Tongue (tissue), 3 donors: ENCODE measurements at places on chromosomes 5 and 9. TPM values are rescaled to one million over a fixed set of nuclear protein-coding genes. Genes with fewer than 3 reads are reported as not detected.

DNA sequence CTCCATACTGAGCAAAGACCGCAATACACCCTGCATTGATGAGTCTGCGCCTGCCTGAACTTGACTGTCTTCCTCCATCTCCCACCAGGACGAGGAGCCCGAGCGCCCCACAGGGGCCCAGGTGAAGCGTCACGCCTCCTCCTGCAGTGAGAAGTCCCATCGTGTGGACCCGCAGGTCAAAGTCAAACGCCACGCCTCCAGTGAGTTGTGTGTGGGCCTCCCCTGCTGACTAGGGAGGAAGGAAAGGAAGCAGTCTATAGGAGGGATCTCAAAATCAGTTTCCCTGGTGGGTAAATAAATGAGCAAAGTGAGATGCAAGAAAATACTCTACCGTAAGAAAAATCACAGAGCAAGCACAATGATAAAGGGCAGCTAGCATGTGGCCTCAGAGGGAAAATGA, 22.8 kb upstream of the GRPEL2 start:
- no peak for DNase-seq

DNA sequence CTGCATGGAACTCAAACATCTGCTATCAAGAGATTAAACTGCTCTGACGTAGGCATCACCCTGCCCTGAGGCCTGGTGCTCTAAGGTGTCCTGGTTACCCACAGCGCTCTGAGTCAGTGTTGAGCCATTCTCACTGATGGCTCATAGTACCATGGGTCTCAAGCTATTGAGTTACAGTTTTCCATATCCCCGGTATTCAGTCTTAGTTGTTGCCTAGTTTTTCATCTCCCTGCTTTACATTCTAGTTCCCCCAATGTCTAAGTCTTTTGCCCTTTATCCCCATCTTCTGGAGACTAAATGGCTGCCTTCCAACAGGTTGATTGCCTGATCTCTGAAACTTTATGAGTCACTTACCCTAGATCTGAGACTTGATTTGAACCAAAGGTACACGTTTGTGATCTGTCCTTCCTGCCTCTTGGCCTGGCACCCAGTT, 161.2 kb upstream of the PTGER4 start:
- no peak for DNase-seq

- peak; percentile 80 for DNase-seq
These were observed 36.5 kb downstream of the PALM2AKAP2 start for GRCh38 chr9:109816490-109816889.

DNA sequence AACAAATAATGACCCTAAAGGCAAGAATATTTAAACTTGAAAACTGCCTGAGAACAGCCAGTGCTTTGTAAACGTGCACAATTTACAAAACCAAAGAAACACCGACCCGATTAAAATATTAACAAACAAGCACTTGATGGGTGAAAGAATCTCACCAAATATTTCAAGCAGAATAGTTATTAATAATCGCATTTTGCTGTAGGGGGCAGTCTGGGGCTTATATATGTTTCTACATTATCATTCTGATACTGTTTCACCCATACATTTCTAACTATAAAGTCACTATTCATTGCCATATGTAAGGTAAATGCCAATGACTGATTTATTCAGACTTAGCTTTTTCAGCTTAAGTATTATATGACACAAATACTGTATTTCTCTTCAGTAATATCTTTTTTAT, 37.7 kb downstream of the UBAP2 start:
- peak; percentile 32 for DNase-seq

DNA sequence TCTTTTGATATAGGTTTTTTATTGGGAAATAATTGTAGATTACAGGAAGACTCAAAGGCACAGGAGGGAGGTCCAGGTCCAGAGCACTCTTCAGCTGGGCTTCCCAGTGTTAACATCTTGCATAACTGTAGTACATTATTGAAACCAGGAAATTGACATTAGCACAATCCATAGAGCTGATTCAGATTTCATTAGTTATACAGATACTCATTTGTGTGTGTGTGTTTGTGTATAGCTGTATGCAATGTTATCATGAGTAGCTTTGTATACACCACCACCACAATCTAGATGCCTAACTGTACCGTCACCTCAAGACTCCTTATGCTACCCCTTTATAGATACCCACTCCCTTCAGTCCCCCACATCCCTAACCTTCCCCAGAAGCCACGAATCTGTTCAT, 47.9 kb downstream of the SLC36A1 start:
- DNase-seq = no peak

DNA sequence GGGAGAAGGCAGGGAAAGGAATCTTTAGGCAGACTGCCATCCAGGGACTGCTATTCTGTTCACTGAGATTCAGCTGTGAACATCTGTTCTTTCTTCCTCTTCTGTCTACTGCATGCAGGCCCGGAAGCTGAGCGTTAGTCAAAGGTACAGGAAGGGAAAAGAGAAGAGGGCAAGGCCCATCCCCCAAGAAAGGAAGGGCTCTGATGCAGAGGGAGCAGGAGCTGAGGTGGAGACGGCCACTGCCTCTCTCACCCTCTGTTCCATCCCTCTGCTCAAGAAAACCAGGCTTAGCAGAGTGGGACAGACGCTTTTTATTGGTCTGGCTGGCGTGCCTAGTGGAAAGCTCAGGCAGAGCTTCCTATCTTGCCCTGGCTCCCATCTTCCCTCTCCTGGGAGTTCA, 57.6 kb downstream of the PFDN1 start:
- no peak for DNase-seq

DNA sequence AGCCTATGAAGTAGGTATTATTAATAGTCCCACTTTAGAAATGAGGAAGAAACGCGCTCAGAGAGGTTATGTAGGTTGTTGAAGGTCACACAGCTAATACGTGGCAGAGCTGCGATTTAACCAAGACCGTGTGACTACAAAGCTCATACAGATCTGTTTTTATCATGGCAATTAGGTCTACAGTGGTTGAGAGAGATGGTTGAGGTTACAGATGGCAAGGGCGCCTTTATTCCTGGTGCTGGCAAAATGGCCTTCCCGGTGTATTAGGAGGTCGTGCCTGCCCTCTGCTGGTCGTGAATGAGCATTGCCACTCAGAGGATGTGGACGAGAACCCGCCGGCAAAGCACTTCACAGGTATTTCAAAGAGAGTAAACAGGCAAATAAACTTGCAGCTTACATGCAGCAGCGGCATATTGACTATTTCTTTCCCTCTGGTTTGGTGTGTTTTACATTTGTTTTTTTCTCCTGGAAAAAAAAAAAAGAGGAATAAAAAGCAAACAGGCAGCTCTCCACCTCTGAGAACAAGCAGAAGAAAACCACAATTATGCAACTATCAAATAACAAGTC, 65.3 kb upstream of the EGFLAM start:
- peak; percentile 87 for DNase-seq

GRCh38 chr5:20972419-20972925, 984.5 kb upstream of the CDH18 start:
- DNase-seq = peak; percentile 82

GRCh38 chr5:150561571-150562275, 53.8 kb downstream of the NDST1 start:
- DNase-seq = no peak

GRCh38 chr9:27726244-27727081, 153.2 kb upstream of the C9orf72 start:
- peak; percentile 92 for DNase-seq

DNA sequence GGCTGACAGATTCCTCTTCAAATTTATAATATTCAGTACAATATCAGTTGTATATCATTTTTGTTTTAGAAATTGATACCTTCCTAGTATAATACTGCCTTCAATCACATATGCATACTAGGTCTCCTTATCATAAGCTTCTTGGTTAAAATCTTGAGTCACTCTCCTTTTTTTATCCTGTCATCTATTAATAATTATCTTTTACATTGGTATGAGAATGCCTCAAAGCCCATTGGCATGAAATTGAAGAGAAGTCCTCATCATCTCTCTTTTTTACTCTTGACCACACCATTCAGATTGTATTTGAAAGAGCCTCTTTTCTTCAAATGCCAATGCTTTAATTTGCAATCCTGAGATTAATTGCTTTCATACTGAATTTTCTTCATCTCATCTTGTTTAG, 810.3 kb downstream of the BRINP1 start:
- DNase-seq = no peak

GRCh38 chr5:39213447-39214207, 5.7 kb downstream of the FYB1 start:
- DNase-seq = no peak

GRCh38 chr9:38406476-38407186, 14.1 kb downstream of the ALDH1B1 start:
- DNase-seq = no peak

DNA sequence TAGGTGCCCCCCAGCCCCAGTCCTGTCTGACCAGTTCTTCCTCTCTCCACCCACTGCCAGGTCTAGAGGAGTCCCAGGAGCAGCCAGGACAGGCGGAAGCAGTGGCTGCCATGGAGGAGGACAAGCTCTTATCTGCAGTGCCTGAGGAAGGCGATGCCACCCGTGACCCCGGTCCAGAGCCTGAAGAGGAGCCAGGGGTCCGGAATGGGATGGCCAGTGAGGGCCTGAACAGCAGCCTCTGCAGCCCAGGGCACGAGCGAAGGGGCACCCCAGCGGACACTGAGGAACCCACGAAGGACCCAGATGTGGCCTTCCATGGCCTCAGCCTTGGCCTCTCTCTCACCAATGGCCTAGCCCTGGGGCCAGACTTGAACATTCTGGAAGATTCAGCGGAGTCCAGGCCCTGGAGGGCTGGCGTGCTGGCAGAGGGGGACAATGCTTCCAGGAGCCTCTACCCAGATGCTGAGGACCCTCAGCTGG, 13.8 kb downstream of the PSD2 start:
- no peak for DNase-seq

- no peak for DNase-seq
These were observed 1253.5 kb upstream of the CDH6 start for GRCh38 chr5:29939988-29940387.

DNA sequence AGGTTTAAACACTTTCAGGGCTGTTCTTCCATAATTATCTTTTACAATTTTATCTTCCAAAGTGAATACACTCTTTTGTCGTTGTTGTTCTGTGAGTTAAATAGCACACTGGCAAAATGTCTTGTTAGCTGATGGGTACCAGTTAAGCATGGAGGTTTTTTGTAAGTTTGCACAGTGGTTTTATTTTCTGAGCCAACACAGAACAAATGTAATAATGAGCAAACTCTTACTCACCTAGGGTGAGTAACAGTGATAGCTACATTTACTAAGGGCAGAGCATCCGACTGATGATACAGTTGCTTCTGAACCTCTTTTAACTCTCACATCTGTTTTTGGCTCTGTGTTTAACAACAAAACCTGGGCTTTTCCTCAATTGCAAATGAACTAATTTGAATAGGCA, 103.2 kb downstream of the CTNND2 start:
- DNase-seq = no peak

Gene MAST4
- 44.4 TPM for total RNA-seq

Gene KCNIP1
- total RNA-seq = 4.2 TPM

Gene EQTN
- 0.51 TPM for total RNA-seq

Gene OR1Q1
- not detected for total RNA-seq

Gene TRUB2
- total RNA-seq = 9.6 TPM

Gene GABRB2
- total RNA-seq = 0.10 TPM

Gene LAMC3
- 6.4 TPM for total RNA-seq

Gene NOL6
- 19.7 TPM for total RNA-seq
